GM23248 (cell line): ENCODE measurements at places on chromosomes 7 and 10. TPM values are rescaled to one million over a fixed set of nuclear protein-coding genes. Genes with fewer than 3 reads are reported as not detected.

DNA sequence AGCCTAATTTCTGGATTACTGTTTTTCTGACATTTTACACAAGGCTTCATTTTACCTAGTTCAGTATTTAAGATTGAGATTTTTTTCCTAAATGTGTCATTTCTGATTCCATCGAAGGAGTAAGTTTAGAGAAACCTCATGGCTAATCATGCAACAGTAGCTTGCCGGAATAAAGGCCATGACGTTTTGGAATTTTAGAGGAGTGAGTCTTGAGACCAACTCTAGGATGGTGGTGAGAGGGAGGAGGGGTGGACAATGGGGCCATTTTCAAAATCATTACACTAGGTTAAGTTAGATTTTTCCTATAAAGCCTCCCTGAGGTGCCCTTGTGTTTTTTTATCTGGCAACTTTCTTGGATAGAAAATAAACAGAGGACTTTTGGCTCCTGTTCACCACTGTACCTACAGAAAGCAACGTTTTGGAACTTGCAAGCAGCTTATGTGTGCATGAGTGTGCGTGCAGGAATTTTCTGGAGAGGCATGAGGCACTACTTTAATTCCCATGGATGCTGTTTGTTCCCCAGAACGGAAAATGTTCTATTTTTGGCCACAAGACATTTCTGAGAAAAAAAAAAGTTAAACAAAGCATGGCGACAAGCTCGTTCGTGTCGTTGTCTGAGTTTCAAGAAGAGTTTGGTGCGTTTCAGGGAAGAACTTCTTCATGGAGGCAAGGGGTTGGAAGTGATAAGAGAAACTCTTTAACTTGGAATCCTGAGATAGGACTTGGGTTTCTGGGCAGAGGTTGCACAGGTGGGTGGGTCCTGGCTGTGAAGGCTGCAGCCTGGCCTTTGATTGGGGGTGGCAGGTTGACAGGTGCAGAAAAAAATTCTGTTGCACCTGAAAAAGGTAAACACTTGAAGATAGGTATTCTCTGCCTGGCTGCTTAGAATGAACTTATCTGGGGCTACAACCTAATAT, 178.1 kb downstream of the PTEN start:
- no peak for DNase-seq

DNA sequence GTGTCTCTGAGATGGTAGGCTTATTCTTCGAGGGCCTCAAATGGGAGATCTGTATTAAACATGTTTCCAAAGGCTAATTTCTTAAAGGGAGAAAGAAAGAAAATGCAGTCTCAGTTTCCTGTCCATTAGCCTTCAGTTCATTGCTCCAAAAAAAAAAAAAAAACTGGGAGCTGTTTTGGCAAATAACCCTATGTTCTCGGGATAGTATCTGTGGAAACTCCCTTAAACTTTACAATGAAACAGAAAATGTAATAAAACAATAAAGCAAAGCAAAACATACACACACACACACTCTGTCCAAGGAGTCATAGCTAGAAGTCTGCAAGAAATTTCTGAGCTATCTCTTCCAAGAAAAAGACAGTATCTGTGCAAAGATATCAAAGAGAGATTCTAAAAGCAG, 172.5 kb upstream of the CELF2 start:
- DNase-seq: no peak

DNA sequence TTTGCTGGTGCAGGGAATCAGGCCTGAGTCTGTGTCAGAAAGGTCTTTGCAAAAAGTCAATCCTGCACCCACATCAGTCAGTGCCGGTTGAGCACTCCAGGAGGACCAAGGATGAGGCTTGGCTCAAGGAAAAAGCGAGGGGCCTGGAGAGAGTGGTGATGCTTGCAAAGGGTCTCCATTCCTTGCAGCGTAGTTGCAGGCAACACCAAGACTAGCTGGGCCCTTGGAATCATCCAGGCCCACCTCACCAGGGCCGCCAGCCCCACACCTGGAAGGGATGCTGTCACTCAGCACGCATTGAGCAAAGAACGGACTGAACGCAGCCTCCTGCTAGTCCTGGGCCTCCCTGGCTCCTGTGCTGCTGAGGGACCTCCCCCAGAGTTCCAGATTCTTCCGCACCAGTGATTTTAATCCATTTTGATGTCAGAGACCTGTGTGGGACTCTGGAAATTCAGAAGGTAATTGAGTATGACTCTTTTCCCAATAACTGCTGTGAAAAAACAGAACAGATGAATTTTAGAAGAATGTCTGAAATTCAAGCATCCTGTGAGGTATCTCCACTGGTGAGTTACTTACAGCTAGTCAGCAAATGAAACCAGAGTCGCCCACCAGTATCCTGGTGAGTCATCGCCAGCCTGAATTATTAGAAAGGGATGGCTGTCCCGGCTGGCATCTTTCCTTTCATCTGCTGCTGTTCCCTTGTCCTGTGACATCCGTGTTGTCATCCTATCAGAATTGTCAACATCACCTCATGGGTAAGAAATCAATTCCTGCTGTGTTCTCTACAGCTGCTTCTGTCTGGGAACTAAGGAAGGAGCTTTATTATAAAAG, 150.8 kb upstream of the NPS start:
- DNase-seq: peak; percentile 87

- no peak for DNase-seq
Observed at GRCh38 chr10:124626759-124627380, 117.3 kb downstream of the FAM53B start.

DNA sequence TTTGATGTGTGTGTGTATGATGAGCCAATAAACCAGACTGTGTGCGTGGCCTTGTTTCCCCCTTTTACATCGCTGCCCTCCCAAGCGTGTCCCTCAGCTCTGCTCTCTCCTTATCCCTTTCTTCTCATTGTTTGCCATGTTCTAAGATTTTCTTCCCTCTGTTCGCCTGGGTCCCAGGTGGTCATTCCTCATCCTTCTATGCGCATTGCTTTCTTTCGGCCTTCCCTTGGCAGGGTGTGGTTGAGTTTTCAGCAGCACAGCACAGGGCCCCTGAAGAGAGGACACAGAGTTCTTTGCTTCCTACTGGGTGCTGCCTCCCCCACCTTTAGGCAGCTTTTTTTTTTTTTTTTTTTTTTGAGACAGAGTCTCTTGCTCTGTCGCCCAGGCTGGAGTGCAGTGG, 23.1 kb downstream of the GBX1 start:
- no peak for DNase-seq

- no peak for DNase-seq
Observed at GRCh38 chr7:125834421-125834820, 904.8 kb upstream of the POT1 start.

GRCh38 chr7:42014625-42015618, 222.1 kb downstream of the GLI3 start:
- DNase-seq: peak; percentile 38

The TRIM50 gene
- total RNA-seq: not detected in 2 replicates

The ZP3 gene
- total RNA-seq: 4.5 and 5.3 TPM in 2 replicates
